Heart left ventricle (tissue), 16 donors: ENCODE measurements at places on chromosomes 7 and 10. TPM values are rescaled to one million over a fixed set of nuclear protein-coding genes. Genes with fewer than 3 reads are reported as not detected.

The JMJD1C gene
- 43.7 TPM for total RNA-seq

The IDI2 gene
- 0.35 TPM for total RNA-seq

The BTBD16 gene
- total RNA-seq: not detected

The AKR1C3 gene
- total RNA-seq: 24.6 TPM

GRCh38 chr7:83793558-83793957 lies 144.6 kb upstream of the SEMA3E start:
- DNase-seq: no peak

- DNase-seq: no peak
Observed at GRCh38 chr10:99700649-99701048, 31.3 kb downstream of the COX15 start.

The UTF1 gene
- total RNA-seq: not detected
